Activated CD4-positive, CD25-positive, alpha-beta regulatory T cell (primary cell): ENCODE measurements at places on chromosomes 6 and 20.

DNA sequence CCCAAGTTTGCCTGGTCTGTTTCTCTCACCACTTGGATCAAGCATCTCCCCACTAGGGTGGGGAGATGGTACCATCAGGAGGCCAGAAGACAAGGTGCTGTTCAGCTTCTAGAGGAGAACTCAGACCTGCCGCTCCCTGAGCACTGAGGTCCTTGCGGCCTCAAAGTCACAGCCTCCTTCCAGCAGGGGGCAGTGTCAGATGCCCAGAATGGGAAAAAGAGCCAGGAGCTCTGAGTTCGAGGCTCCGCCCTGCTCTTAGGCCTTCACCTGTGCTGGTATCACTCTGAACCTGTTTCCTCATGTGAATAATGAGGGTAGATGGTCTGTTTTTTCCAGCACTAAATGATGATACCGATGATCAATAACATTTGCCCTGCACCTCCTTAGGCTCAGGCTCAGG is 68.7 kb downstream of the TOX2 start:
- DNase-seq: peak; percentile 18

- DNase-seq: no peak
Observed at GRCh38 chr20:56934888-56935287, 305.8 kb downstream of the TFAP2C start.

DNA sequence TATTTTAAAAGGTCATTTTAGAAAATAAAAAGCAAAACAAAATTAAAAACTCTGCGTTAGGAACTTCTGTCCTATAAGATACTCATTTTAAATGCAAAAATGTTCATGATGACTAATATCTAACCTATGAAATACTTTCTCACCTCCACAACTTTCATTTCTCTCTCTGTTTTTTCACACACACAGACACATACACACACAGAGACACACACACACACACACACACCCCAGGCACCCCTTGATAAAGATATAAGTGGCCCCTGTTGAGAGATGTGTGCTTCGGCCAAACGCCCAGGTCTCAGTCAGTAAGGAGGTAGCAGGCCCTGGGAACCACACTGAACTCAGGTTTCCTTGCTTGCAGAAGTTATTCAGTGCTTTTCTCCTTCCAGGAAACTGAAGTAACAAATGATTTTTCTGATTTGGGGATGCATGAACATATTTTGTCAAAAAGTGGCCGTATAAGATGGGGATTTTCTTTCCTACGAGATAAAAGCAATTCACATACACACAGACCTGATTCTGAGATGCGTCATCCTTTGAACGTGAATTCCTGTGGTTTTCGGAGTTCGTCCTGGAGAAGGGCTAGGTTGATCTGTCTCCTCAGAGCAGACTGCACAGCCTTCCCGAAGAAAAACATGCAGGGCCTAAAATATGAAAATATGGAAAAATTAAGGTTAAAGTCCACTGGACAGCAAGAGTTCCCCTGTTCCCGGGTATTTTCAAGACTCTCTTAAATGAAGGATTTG is 306.8 kb upstream of the FOXQ1 start:
- DNase-seq: no peak

GRCh38 chr6:79648328-79648727 is 17.2 kb downstream of the SH3BGRL2 start:
- DNase-seq: no peak

DNA sequence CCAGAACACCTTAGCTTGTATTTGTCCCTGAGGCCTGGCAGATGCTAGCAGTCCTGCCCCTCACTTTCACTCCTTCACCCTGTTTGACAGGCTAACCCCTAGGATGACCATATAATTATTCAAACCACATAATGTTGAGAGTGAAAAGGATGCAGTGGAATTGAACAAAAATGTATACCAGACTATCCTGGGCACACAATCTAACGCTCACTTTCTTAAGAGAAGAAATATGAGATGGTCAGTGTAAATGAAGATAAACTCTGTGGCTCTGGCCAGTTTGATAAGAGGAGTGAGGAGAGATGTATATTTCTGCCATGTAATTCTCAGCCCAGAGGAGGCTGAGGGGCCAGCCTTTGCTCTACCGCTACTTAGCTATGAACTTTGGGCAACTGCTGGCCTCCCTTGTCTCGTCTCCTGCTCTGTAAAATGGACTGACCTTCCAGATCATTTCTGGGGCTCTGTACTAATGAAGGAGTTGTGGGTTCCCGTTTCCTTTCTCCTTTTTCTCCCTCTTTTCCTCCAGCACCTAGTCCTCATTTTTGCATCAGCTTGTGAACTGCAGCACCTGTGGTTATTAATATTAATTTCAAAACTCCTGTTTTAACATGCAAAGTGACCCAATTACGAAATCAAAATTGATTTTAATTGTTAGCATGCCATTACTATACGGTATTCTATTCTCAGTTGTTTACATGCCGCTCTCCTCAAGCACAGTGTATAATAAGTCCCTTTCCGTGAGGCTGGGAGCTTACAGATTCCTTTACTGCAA is 92.5 kb upstream of the IYD start:
- DNase-seq: no peak

- DNase-seq: no peak
Observed at GRCh38 chr6:42049948-42050296, 402 bp upstream of the TAF8 start.

GRCh38 chr6:121442576-121442975 is 7.1 kb downstream of the GJA1 start:
- no peak for DNase-seq

- DNase-seq: peak; percentile 75
Observed at GRCh38 chr6:166275714-166276166, 32.5 kb downstream of the PRR18 start.

DNA sequence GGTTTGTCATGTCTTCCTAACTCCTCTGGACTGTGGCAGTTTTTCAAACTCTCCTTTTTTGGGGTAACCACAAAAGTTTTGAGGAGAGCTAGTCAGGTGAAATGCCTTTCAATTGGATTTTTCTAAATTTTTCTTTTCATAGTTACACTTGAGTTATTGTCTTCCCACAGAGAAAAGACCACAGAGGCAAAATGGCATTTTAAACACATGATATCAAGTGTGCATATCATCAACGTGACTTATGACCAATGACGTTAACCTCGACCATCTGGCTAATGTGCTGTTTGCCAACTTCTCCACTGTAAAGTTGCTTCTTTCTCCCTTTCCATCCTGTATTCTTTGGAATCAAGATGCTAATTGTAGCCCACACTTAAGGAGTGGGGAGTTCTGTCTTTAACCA is 41.3 kb upstream of the SNAP25 start:
- no peak for DNase-seq

GRCh38 chr6:14924126-14925024 is 321.5 kb upstream of the JARID2 start:
- DNase-seq: no peak

DNA sequence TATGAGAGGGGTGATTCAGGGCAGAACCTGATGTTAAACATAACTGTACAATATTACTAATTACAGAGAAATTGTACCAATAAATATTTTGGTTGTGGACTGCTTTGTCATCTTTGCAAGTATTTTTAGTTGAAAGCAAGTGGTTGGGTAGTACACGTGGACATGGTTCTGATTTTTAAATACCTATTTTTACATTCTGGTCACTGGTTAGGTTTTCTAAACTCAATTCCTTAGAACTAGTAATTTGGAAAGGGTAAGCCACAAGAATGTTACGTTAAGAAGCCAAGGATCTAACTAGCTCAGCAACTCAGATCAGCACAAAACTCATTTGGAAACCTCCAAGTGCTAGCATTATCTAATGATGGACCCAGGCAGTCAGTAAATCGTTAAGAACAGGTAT is 2.7 kb downstream of the EPB41L2 start:
- DNase-seq: no peak

DNA sequence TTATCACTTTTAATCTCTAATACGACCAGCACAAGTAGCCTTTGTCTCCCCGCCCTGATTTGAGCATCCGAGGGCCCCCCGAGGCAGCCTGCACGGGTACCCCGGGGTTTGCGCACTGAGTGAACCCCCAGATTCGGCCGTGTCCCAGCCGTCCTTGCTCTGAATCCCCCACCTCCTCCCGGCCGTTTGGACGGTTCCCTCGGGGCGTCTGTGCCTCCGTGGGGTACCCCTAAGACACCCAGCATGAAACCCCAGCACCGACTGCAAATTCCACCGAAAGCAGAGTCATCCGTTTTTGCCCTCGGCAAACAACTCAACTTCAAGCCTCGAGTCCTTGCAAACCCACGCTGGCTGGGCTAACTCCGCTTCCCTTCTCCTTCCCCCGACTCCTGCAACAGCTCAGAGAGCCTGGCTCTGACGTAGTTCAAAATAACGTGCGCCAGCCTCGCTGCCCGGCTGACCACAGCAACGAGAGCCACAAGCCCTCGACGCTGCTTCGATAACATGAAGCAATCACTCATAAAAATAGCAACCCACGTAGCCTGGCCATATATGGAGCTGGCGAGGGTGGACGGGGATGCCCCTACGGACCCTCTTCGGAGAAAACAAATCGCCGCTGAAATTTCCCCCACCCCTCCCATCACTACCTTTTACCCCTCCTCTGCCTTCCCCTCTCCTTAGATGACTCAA is 764 bp upstream of the SNAP25 start:
- DNase-seq: no peak

- DNase-seq: no peak
Observed at GRCh38 chr20:64027981-64028685, 7.8 kb upstream of the C20orf204 start.

DNA sequence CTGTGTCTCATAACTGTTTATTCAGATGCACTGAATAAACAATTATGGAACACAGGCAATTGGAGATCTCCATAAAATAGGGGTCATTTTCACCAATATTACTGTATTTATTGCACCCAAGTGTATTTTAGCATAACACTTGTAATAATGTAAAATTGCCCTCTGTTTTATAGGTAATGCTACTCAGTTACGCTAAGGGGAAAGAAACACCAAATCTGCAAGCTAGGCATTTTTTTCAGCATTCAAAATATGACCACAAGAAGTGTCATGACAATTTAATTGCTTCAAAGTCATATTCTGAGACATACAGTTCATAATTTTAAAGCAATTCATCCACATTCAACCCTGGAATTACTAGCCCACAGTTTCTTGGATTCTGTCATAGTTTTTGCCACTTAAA is 643.2 kb upstream of the NOX3 start:
- no peak for DNase-seq

GRCh38 chr6:46184114-46184513 is 13.3 kb upstream of the ENPP5 start:
- DNase-seq: no peak

DNA sequence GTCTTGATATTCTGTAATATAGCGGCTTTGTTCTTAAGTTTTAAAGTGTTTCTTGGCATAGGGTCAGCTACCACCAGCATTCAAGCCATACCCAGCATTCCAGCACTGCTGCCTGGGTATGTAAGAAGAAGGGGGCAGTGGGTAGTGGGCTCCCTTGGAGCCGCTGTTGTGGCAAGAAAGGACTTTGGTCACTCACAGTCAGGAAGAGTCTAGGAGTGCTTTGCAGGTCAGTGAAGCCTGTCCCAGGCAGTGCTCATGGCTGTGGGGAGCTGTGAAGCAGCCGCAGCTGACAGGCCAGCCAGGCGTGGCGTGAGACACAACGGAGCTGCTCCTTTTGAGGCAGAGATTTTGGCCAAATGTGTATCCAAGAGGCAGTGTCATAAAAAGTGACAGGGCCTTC is 512.0 kb downstream of the CDKAL1 start:
- no peak for DNase-seq

GRCh38 chr20:4883051-4883450 is 118.3 kb downstream of the SLC23A2 start:
- DNase-seq: no peak

DNA sequence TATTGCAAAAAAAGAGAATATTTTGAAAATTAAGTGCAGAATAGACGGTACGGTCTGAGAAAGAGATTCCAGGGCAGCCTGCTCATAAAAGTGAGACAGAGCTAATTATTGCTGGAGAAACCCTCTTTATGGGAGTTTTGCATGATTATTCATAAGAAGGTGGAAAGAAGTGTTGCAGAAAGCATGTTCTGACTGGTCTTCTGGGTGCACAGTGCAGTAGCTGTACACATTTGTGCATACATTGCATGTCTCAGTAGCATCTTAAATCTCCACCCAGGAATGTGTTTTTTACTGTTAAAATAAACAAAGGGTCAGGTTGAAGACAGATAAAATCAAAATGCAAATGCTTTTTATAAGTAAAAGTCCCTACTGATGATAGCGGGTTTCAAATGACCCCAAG is 1813.6 kb upstream of the DEFB115 start:
- DNase-seq: no peak

GRCh38 chr6:137487181-137487868 is 6.9 kb downstream of the OLIG3 start:
- no peak for DNase-seq

GRCh38 chr6:115363379-115363778 is 697.3 kb downstream of the FRK start:
- DNase-seq: no peak

GRCh38 chr6:88890860-88891845 is 72.3 kb downstream of the RNGTT start:
- no peak for DNase-seq

DNA sequence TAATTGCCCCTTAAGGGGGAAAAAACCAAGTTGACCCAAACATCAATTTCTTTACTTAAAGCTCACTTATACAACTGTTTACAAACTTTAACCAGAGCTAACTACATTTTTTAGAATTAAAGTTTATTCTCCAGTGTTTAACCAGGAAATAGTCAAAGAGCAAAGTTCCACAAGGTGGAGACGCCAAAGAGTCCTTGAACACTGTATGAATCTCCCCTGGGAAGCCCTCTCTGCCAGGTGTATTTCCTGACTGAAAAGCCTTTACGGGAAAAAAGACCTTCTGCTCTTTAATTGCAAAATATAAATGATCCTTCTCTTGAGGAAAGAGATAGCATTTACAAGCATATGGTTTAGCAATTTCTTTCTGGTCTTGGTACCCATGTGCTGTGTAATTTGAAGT is 36.2 kb downstream of the BTBD9 start:
- DNase-seq: no peak

GRCh38 chr6:55726144-55726543 is 147.2 kb upstream of the HMGCLL1 start:
- no peak for DNase-seq

- DNase-seq: no peak
Observed at GRCh38 chr6:32763421-32763820, at the start of gene HLA-DQB2. HLA-DQB2 (minus strand) TSS chr6:32763532; CDS start chr6:32763470, 62 bp downstream.

DNA sequence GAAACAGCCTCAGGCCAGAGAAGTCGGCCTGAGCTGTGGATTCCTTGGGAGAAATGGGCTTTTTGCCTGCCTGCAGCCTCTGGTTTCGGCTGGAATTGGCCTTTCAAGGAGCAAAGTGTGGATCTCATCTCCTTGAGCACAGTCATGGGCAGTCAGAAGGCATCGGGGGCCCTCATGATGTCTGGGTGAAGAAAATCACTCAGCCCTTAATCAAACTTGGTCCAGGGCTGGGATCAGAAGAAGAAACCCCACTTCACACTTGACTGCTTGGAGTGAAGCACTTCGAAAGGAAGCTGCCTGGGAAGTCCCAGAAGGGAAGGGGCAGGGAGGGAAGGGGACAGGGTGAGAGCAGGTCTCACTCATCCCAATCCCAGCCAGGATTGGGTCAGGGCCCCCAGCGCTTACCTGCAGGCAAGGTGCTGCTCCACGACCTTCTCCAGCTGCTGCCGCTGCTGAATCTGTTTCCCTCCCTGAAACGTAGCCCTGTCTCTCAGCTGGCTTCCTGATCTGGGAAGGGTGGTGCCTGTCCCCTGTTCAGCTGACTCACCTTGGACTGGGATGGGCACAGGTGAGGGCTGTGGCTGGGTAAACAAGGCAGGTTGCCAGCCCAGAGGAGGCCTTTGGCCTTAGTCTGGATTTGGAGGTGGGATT is at the start of gene SDCBP2:
SDCBP2 (minus strand) TSS at position 460 of the 651 bp plus-strand sequence. CDS start 8,723 bp downstream, outside the sequence.
- no peak for DNase-seq
